ENCODE measurements at places on chromosomes 2 and 18.

- DNase-seq, result no peak
Measured at GRCh38 chr2:196224756-196225155, 53.4 kb upstream of the STK17B start.

- no peak for DNase-seq
Measured at GRCh38 chr2:167652401-167652800, 595.0 kb downstream of the STK39 start.

DNA sequence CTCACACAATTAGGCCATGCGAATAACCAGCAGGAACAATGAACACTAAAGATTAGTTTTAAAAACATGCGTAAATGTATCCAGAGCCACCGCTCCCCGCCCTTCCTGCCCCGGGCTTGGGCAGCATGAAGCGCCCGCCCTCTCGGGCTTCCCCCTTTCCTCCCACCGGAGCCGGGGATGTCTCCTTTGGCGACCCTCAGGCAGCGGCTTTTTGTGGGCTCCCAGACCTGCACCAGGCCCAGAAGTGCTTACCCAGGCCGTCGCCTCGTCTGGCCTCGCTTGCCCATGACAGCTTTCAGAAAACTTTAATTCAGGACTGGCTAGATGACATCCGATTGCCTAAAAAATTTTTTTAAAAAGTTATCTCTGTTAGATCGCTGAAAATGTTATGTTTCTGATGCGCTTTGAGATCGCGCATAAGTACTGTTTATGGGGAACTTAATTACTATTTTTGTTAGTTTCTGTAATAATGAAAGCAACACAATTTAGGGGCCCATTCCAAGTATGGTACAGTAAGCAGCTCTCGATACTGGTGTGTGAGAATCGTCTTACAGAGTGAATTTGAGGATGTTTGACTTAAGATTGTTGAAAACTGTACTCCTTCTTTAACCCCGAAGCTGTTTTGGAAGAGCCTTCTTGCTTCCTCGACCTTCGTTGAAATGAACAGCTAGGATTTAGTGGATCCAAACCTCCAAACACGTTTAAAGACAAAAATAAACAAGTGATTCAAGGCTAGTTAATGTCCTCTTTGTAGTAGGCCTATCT, 1.1 kb downstream of the MAP3K20 start:
- DNase-seq, result no peak

DNA sequence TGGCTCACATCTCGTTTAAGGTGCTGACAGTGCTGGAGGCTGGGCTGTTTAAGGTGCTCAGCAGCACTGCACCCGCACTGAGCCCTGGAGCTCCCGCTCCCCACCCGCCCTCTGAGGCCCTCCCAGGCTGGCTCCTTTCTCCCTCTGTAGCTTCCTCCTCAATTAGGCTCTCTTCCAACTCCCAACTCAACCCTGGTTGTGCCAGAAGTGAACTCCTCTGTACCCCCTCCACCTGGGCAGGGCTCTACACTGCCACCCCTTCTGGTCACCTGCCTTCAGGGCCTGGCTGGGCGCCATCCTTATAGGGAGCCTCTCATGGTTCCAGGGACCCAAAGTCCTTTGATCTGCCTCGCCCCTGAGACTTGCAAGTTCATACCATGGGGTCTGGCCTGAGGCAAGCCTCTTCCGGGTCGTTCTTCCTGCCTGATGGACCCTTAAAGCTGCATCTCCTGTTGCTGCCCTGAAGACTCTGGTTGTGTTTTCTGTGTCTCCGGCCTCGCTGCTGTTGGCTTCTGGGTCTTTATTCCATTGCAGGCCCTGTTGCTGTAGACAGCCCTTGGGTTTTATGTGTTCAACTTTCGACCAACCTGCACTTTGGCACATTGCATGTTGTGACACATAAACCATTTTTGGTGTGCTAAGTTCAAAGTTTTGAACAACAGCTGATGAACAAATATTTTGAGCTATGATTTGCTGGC, 199.6 kb downstream of the LDLRAD4 start:
- no peak for DNase-seq

DNA sequence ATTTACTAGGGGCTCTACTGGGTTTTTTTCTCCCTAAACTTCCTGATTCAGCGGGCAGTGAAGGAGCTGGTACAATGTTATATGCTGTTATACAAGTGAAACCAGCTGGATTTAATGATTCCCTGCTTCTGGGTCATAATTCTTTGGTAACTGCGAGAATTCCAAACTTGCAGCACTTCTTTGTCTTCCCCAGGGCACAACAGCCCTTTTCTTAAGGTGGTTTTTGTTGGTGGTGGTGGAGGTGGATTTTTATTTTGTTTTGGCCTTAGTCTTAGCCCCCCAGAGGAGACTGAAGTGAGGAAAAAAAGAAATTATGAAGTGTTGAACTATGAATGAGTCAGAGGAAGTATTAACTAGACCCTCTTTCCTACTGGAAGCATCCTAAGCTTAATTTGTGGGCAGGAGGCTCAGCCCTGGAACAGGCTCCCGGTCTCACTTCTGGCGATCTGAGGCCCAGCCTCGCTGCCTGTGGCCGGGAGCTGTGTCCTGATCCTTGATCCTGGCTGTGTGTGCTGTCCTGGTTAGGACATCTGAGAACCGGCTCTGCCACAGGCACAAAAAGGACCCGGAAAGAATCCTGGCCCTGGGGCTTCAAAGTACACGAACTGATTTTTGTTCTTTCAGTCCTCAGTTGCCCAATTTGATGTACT, 141.9 kb downstream of the LYPD6B start:
- no peak for DNase-seq

Data from suprapubic skin (tissue), 4 donors.